ENCODE measurements at places on chromosomes 7 and 10. TPM values are rescaled to one million over a fixed set of nuclear protein-coding genes. Genes with fewer than 3 reads are reported as not detected.

DNA sequence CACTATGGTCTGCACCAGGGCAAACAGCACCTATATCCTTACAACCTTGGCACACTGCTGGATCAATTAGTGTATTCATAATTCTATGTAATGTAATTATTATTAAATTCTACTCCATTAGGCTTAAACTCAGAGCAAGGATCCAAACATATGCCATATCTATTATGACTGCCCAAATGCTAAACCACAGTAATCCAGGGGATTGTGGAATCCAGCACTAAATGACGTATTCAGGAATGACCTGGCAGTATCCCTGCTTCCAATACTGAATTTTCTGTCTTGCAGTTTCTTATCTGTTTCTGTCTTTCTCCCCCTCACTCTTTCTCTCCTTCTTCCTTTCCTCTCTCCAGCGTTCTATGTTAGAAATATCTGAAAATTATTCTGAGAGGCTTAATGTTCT lies 16.5 kb upstream of the UBE2D1 start:
- DNase-seq = no peak

DNA sequence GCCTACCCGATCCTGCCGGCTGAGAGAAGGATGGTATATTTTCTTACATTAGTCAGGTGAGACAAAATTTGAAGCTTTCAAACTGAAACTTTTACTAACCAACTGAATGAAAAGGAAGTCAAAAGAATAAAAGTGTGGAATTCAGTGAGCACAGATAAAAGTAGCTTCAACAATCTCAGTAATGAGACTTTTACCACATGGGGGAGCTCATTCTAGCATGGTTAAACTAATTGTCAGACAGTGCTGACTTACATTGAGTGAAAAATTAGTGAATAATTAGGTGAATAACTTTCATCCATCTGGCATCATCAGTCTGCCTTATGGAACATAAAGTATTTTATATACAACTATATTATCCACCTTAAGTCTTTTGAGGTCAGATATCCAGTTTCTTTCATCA lies 8.4 kb downstream of the FAM237B start:
- no peak for DNase-seq

Gene C7orf57
- total RNA-seq = not detected

GRCh38 chr10:1938317-1938716 lies 201.0 kb upstream of the ADARB2 start:
- no peak for DNase-seq

Gene LRRN3
- total RNA-seq = 0.09 TPM

Gene RNF148
- total RNA-seq = 0.25 TPM

DNA sequence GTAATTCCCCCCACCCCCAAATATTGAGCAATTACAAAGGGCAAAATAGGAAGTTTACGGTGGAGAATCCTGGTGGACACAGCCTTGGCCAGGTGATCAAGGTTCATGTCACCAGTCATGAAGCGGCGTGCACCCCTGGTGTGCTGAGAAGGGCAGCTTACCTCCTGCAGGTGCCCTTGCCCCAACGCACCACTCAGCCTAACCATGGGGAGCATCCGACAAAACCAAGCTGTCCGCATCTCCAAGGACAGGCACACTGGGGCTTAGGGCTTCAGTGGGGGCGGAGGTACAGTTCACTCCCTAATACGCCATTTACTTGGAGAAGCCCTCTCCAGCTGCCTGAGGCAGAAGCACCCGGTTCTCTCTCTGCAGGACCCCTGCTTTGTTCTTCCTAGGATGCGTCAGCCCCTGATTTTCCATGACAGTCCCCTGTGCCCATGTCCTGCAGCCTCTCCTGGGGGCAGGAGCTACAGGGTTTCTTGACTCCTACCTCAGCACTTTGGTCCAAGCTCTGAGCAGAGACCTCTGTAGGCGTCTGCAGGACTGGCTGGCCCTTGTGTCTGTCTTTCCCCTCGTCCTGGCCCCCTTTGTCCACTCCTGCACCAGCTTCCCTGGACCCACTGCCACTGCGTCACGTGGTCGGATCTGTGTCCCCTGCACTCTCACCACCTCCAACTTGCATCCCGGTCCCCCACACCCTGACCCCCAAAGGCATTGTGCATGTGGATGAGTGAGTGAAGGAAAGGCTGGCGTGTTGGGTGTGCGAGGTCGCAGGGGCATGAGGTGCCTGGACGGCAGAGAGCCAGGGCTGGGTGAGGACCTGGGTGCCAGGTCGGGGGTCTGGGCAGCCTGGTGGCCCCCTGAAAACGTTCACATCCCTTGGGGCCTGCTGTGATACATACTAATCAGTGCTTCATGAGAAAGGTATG lies 113.7 kb downstream of the LHPP start:
- no peak for DNase-seq

DNA sequence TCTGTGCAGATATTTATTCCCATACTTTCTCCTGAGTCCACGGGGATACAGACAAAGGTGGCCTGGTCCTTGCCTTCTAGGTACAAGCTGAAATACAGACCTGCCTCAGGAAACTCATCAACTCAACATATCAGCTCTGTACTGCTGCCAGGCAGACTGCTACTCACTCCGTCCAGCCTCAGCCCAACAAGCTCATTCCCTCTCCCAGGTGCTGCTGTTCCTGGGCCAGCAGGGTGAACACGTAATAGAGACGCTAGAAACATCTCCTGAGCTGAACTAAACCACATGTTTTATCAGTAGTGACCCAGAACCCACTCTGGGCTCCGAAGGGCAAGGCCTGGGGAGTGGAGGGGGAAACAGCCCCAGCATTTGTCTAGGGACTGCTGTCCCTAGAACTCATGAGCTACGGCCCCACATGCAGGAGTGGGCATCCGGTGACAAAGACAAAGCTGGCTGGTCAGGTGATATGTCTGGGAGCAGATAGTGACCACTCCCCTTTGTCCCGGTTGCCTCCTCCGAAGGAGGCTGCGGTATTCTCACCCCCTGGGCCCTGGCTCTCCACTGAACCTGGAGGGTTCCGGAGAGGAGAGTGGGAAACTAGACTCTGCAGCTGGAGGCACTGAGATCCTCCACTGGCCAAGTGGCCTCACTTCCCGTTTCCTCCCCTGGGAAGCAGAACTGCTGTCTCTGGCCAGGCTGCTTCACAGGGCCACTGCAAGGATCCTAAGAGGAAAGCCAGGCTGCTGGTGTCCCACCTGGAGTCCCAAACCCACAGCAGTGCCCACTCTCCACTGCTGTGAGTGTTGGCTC lies 116.1 kb downstream of the FAM53B start:
- DNase-seq = no peak

Gene ACTR3C
- 38.0 TPM for total RNA-seq

Gene GTF2IRD1
- 14.8 TPM for total RNA-seq

Gene MINDY3
- total RNA-seq = 26.4 TPM

DNA sequence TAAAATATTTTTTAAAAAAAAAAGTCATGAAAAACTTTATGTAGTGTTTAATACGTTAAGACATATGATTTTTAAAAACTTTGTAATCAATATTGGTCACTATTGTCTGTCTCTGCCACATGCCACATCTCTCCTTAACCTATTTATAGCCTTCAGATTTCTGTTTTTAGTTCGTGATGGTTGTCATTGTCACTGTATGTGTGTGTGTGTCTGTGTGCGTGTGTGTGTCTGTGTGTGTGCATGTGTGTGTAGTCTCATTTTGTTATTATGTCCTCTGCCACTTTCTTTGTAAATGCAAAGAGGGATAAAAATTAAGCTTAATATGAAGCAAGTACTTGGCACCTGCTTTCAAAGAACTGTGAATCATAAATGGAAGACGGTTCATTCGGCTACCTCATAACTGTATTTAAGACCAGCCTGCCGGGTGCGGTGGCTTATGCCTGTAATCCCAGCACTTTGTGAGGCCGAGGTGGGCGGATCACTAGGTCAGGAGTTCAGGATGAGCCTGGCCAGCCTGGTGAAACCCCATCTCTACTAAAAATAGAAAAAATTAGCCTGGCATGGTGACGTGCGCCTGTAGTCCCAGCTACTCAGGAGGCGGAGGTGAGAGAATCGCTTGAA lies 354.0 kb downstream of the ARL4A start:
- no peak for DNase-seq

GRCh38 chr10:63237396-63237795 lies 104.3 kb downstream of the NRBF2 start:
- DNase-seq = no peak

Data from left colon (tissue), 2 donors.